Kidney capillary endothelial cell (primary cell): ENCODE measurements at places on chromosomes 7 and 10.

DNA sequence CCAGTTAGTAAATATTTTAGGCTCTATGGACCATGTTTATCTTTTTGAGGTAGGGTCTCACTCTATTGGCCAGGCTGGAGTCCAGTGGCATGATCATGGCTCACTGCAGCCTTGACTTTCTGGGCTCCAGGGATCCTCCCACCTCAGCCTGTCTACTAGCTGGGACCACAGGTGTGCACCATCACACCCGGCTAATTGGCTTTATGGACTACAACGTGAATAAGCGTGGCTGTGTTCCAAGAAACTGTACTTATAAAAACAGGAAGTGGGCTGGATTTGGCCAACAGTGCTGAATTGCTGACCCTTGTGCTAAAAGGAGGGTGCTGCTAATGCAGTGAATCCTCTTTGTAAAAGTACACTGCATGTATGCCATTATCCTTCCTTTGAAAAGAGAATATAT lies 111.7 kb upstream of the CDK13 start:
- DNase-seq, result peak; percentile 20

DNA sequence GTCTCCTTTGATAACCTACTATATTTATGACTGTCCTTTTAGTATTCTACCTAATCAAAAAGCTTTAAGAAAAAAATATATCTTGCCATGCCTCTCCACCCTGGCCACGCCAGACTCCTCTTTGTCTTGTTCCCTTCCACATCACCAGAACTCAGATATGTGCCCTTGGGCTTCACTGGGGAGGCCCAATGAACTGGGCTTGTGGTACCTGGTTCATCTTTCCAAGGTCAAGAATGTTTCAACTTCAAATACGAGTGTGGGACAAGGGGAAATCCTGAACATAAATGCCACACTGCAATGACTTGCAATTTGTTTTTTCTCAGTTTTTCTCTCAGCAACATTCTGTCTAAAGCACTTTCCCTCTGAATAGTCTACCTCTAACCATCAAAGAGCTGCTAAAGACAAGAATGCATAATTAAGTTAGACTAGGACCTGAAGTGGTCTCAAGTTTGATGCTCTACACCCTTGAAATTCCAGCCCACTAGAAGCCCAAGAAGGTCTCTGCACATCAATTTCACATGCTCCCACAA lies 9.9 kb downstream of the ERCC6 start:
- no peak for DNase-seq

- DNase-seq, result no peak
Measured at GRCh38 chr7:101605611-101606497, 23.2 kb downstream of the MYL10 start.

DNA sequence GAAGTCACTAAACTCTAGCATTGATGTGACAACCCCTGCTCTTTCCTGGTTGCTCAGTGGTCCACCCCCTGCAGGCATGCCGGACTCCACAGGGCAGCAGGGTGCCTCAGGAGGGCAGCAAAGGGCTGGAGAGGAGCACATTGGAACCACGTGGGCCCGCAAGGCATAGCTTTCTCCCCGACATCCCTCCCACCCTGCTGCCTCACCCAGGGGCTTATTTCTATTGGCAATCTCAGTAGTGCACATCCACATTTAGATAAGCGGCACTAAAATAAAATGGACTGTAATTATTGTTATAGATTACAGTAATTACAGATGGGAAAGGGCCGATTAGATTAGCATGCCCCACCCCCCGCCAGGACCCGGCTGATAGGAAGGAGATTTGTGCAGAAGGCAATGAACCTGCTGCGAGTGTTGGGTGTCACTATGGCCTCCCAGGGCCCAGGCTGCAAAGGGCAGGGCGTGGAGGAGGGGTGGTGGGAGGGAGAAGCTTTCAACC lies 580.1 kb downstream of the GRID1 start:
- DNase-seq, result no peak

GRCh38 chr7:122550545-122550944 lies 148.4 kb downstream of the RNF133 start:
- DNase-seq, result peak; percentile 47

GRCh38 chr10:78894841-78895195 lies 173.9 kb upstream of the ZMIZ1 start:
- no peak for DNase-seq

GRCh38 chr7:91776171-91776570 lies 104.3 kb downstream of the MTERF1 start:
- DNase-seq, result no peak

- no peak for DNase-seq
Measured at GRCh38 chr7:17921857-17922416, 18.4 kb downstream of the SNX13 start.
